Effector memory CD4-positive, alpha-beta T cell (primary cell): ENCODE measurements at places on chromosomes 11 and 22.

- DNase-seq: no peak
Observed at GRCh38 chr11:88424881-88425280, 87.3 kb upstream of the CTSC start.

- DNase-seq: no peak
Observed at GRCh38 chr22:43955883-43956782, 891 bp downstream of the SAMM50 start.

DNA sequence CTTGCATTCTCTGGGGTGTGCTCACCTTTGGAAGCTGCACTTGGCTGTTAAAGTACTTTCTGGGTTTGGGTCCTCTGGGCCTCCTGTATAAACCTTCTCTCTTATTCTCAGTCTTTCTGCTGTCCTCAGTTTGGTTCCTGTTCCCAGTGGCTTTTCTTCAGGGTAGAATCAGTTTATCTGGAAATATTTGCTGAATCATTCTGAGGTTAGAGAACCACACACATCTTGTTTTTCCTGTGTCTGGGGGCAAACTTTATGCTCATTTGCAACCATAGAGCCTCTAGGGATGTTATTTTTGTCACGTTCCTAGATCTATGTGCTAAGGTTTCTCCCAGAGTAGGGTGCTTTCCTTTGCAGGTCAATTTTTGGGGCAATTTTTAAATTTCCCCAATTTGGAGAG, 224.3 kb upstream of the C11orf87 start:
- DNase-seq: no peak

DNA sequence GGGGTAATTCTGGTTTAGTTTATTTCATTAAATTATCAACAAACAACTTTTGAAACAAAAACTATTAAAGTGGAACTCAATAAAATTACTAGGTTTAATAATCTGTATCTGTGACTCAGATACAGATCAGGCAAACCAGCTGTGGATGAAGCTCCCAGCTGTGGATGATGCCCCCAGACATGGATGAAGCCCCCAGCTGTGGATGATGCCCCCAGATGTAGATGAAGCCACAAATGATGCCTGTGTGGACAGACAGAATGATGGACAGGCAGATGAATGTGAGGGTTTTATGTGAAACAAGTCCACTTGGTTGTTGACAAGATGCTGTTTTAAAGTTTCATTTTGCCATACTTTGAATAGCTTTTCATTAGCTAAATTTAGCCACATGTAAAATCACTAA, 5.8 kb upstream of the ZNF74 start:
- DNase-seq: no peak

GRCh38 chr11:3977078-3977477, 117.5 kb upstream of the RRM1 start:
- no peak for DNase-seq

- no peak for DNase-seq
Observed at GRCh38 chr11:37786214-37786755, 1188.2 kb upstream of the RAG2 start.

DNA sequence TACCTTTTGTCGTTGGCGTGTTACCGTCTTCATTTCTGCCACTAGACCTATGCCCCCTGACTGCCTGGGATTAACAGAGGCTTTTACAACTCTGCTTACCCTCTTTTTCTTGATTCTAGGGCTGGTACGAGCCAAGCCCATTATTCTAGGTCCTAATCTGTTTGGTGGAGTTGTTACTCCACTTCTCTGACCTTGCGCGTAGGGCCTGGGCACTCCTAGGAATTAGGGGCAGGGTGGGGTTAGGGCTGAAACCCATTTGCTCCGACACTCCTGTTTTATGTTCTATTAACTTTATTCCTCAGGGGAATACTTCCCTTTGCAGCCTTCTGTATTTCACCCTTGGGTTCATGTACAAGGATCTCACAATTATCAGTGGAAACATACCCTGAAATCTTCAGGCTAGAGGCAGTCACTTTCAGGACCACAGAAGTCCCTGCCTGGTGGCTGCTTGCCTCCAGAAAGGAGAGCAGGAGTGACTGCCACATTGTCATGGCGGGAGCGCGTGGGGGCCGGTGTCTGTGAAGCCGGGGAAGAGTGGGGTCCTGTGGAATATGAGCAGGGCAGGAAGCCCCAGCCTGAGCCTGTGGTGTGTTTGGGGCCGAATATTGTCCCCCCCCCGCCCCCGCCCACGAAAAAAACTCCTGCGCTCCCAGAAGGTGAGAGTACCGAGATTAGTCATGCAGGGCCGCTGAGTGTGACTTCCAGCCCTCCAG, 731 bp upstream of the SLC37A2 start:
- DNase-seq: no peak

DNA sequence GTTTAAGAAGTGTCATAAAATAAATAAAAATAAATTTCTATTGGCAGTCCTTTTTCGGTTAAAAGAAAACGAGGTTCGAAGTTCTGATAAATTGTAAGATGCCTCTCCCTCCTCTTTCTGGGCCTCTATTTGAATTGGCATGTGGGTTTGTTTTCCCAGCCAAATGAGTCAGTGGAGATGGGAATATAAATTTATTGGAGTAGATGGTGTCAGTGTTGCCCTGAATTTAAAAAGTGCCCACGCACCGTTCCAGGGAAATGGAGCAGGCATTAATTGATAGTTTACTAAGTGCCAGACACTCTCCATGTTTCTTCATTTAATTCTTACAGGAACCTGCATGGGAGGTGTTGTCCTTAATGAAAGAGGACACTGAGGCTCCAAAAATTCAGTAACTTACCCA, 119.2 kb downstream of the FEZ1 start:
- no peak for DNase-seq
